ENCODE measurements at places on chromosomes 5 and 9.

DNA sequence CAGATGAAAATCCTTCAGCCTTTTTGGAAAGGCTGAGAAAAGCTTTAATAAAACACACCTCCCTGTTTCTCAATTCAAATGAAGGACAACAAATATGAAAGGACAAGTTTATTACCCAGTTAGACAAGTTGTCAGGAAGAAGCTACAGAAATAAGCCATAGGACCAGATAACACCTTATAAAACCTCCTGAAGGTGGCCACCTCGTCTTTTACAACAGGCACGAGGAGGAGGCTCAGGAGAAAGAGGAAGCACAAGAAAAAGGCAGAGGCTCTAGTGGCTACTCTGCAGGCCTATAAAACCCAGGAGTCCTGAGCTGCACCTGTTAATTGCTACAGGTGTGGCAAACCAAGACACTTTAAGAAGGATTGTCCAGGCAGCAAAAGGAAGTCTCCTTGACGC lies 352.1 kb upstream of the CDH18 start:
- no peak for DNase-seq

DNA sequence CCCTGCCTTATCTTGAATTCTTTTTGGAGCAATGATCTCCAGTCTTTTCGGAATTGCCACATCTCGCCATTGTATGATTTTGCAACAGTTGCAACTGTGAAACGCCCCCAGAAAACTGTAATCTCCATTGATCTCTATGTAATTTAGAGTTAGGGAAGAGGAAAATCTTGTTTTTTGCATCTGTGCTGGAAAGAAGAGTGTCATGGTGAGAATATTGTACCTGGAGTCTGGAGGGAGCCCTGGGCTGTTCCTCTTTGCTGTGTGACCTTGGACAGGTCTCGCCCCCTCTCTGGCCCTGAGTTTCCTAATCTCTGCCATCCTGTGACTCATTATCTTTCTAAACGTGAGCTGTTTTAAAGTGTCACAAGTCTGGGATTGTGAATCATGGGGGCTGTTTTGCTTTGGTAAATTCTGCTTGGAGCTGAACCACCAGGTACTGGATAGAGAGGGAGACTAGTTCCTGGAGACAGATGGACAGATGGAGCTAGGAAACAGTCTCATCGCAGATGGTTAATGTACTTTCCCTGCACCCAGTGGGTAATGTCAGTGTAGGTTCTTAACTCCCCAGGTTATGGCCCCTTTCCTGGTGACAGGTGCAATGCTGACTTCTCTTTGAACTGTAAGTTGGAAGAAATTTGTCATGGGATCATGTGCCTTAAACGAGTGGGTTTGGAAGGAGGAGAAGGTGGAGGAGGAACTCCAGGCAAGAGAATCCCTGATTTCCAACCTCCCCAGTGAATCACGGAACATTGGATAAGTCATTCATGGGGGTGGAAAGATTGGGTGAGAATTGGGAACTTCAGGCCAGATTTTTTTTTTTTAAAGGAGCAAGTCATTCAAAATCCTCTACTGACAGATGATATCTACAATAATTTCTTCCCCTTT lies 19.6 kb downstream of the PPARGC1B start:
- DNase-seq, result no peak

DNA sequence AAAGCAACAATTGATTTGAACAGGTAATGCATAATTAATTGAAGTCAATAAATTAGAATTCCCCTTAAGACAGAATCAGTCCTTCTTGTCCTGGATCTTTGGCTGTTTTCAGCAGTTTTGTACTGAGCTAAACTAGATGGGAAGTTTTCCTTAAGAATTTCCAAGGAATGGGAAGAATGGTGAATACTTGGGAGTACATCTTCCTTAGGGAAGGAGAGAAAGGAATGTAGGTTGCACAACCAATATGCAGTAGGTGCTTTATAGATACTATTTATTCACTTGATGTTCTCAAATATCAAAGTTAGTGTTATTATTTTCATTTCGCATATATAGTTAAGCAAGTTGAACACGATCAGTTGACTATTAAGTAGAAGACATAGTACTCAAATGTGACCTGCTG lies 183.5 kb upstream of the MAP1B start:
- no peak for DNase-seq

GRCh38 chr9:110109333-110110092 lies 98.4 kb downstream of the C9orf152 start:
- DNase-seq, result no peak

DNA sequence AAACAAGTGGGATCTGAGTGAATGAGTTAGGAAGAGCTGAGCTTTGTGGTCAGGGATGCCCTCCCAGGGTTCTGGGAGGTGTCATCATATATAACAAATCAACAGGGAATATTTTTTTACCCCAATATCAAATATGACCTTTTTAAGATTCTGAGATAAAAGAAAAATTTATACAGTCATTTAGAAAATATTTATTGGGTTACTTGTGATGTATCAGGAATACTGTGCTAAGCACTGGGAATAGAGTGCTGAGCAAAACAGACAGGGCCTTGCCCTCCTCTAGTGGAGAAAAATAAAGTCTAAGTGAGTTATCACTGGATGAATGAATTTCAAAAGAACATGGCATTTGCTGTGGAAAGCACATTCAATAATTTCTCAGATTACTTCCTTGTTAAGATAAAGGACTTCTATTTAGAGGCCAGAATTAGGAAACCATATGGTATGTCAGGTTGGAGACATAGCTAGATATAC lies 102.9 kb downstream of the BOD1 start:
- no peak for DNase-seq

- DNase-seq, result no peak
Measured at GRCh38 chr9:2053883-2054845, 39.0 kb downstream of the SMARCA2 start.

DNA sequence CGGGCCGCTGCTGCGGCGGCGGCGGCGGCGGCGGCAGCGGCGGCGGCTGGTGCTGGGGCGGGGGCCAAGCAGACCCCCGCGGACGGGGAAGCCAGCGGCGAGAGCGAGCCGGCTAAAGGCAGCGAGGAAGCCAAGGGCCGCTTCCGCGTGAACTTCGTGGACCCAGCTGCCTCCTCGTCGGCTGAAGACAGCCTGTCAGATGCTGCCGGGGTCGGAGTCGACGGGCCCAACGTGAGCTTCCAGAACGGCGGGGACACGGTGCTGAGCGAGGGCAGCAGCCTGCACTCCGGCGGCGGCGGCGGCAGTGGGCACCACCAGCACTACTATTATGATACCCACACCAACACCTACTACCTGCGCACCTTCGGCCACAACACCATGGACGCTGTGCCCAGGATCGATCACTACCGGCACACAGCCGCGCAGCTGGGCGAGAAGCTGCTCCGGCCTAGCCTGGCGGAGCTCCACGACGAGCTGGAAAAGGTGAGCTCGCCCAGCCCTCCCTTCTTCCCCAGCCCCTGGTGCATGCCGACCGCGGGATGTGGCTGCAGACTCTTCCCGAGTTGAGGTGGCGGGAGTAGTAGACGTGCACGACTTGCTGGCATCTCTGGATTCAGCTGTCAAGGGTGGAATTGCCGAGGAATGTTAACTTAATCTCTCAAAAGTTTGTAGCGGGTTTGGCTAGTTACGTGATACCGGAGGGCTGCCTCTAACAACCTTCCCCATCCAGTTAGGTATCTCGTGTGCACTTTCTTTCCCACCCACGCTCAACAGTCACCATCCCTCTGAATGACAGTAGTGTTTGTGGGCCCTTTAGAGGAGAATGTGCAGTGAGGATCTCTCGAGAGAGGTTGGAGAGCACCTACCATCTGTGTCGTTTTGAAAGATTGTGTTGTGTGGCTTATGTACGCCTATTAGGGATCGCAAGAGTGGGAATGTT lies 932 bp downstream of the SLC12A2 start:
- no peak for DNase-seq

- DNase-seq, result no peak
Measured at GRCh38 chr5:72159501-72159911, 52.2 kb downstream of the MAP1B start.

All from SHP77 (cell line).